SW 1271 (cell line): ENCODE measurements at places on chromosomes 4 and X.

- no peak for DNase-seq
These were observed 70.4 kb upstream of the USP9X start for GRCh38 chrX:41014776-41015360.

DNA sequence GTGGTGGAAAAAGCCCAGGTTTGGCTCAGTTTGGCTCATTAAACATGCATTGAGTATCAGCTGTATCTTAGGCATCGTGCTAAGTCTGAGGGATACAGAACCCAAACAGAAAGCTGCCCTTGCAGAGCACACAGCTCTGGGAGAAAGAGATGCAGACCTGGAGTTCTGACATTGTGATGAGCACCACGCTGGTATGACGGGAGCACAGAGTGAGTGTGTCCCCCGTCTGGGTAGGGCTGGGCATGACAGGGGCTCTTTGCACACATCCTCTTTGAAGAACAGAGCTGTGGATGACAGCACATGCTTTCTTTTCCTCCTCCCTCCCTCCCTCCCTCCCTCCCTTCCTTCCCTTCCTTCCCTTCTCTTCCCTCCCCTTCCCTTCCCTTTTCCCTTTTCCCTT, 52.2 kb downstream of the CLCN4 start:
- no peak for DNase-seq

GRCh38 chrX:22366166-22366702, 93.5 kb downstream of the CBLL2 start:
- no peak for DNase-seq

- peak; percentile 25 for DNase-seq
These were observed at the start of gene NHS for GRCh38 chrX:17374619-17375366. NHS (plus strand) TSS chrX:17375200; CDS start chrX:17375758, 558 bp downstream.

GRCh38 chr4:119477412-119478053, 151.1 kb downstream of the PDE5A start:
- DNase-seq: no peak

DNA sequence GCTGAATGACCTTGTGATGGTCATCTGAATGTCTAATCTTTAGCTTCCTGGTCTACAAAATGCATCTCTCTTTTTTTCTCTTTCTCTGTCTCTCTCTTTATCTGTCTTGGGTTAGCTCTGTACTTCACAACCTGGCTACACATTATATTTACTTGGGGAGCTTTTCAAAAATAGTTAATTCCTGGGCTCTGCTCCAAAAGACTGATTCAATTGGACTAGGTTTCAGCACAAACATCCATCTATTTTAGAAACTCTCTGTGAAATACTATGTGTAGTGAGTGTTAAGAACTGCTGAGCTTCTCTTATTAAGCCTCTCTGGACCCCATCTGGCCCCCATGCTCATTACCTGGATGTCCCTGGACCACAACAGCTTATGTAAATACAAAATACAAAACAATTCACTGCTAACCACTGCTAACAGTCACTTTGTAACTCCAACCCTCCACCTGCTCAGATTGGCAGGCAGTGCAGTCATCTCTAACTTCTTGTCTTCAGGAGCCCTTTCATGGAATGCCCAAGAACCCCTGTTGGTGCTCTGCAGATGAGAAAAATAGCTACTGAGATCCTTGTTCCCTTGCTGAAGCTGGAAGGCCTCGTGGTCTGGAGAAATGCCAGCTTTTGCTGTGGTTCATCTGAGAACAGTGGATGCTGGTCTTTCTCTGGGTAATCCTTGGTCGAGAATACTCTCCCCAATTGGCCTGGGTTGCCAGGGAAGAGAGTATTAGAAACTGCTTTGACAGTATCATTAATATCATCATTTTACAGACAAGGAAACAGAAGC, 14.8 kb upstream of the BOD1L1 start:
- DNase-seq: no peak

- no peak for DNase-seq
These were observed 9.4 kb downstream of the PLCXD1 start for GRCh38 chrX:290476-291166.

- DNase-seq: no peak
These were observed 6.8 kb upstream of the ANOS1 start for GRCh38 chrX:8738588-8739189.

- DNase-seq: no peak
These were observed 2651.6 kb downstream of the ARAP2 start for GRCh38 chr4:33592701-33593100.

GRCh38 chrX:1165535-1166196, 46.8 kb downstream of the CRLF2 start:
- DNase-seq: no peak

DNA sequence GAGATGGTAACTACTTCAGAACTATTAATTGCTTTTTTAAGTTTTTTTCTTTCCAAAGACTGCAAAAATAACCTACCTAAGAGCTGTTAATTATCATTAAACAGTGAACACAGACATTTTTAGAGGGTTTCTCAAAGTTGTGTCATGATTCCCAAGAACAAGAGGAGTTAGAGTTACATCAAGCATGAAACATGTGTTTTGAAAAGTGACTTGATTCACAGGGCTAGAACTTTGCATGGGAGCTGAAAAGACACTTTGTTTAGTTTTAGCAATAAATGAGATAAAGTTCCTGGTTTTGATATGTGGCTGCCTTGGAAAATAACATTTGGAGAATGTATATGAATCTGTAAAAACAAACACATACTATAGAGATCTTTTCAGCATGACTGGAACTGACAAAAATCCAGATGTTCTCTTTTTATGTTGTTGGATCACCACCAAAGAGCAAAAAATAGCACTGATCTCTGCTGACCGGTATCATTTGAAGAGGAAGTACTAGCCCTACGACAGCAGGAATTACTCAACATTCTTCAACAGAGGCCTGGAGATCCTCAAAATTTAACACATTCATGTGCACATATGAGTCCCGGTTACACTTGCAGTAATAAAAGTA, 173.0 kb upstream of the PCDH18 start:
- no peak for DNase-seq

DNA sequence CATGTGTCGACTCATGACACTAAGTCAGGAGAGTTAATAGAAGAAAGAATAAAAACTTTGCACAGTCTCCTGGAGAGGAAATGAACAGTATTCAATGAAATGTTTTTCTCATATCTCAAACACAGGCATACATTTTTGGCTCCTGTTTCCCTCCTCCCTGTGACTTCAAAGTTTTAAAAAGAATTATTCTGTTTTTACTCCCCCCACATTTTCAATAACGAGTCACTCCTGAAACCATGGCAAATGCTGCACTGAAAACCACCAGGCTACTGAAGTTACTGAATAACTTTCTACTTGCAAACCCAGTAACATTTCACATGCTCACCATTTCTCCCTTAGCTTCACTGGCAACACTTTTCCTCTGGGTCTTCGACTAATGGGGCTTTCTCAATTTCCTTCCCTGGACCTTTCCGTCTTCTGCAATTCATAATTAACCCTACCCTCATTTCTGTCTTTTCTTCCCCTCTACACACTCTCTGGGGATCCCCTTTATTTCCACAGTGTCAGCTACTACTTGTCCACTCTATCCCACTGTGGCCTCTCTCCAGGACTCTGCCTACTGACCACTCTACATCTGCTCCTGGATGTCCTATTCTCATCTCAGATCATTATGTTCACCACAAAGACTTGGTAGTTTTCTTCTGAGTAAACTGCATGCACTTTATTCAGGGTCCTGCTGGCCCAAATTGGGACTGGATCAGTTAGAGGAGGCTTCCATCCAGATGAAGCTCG, 225.8 kb upstream of the ETNPPL start:
- no peak for DNase-seq

DNA sequence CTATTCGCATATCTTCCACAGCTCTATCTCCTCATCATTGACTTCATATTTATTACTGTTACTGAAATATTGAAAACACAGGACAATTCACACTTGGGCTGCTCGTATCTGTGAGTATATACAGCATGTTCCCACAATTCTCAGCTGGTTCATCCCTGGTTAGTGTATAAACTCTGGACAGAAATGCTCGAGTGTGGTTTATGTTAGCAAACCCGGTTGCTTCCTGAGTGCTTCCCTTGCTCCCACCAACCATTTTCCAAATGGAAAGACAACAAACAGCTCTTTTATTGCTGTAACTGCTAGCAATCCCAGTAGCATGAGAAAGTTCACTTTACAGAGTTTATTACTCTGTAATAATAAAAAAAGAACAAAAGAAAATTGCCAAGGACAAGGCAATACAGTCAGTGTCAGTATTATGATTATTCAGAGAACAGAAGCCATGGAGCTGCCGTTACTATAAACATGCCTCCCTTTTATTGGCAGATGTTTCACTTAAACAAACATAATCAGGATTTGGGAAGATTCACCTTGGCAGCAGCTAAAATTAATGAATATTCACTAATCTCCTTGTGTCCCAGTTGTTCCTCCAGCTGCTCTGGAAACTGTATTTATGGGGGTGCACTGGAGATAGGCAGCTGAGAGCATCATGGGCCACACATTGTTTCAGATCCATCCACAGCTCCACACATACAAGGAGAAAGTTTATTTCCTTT, 134.1 kb upstream of the GUCY1A1 start:
- DNase-seq: no peak

- no peak for DNase-seq
These were observed 29.1 kb downstream of the RIPPLY1 start for GRCh38 chrX:106874075-106874474.

- DNase-seq: no peak
These were observed 29.2 kb downstream of the PRRG1 start for GRCh38 chrX:37378404-37378803.

DNA sequence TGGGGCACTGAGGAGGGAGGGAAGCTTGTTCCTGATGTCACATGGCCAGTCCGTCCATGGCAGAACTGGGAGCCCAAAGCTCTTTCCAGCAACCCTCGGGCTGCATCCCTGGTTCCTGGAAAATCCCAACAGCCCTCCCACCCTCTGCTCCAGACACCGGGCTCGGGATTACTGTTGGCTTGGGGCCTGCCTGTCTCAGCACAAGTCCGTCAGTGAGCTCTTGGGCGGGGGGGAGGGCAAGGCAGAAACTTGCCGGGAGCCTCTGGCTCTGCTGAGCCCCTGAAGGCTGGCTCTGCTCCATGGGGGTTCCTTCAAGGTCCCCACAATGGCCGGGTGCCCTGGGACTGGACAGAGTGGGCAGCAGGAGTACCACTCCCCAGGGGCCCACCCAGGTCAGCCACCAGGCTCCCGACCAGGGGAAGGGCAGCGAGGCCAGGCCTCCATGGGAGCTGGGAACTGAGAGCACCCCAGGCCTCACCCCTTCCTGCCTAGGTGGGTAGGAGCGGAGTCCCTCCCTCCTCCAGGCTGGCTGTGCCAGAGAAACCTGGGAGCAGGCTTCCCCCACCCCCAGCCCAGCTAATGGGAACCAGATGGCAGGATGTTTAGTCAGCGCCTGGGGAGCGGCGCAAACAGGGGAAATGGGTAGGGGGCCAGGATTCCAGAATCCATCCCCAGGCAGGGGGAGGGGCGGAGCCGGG, 6.4 kb upstream of the HAUS7 start:
- no peak for DNase-seq

GRCh38 chr4:159185591-159186023, 82.7 kb downstream of the RAPGEF2 start:
- no peak for DNase-seq

DNA sequence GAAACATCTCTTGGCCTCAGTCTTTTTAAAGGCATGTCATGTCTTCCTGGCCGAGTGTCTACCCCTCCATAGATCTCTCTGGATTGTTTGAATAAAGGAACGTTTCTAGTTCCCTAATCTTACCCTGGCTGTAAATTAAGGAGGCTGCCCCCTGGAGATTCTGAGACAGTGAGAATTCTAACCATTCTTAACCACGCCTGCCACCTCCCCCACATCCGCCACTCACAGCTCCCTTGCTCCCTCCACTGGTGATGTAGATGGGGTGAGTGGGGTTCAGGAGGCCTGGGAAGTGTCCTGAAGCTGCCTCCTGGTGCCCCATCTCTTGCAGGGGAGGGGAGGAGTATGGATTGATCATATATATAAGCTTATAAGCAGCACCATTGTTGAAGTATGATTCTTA, 48.0 kb upstream of the TRIM2 start:
- DNase-seq: no peak

DNA sequence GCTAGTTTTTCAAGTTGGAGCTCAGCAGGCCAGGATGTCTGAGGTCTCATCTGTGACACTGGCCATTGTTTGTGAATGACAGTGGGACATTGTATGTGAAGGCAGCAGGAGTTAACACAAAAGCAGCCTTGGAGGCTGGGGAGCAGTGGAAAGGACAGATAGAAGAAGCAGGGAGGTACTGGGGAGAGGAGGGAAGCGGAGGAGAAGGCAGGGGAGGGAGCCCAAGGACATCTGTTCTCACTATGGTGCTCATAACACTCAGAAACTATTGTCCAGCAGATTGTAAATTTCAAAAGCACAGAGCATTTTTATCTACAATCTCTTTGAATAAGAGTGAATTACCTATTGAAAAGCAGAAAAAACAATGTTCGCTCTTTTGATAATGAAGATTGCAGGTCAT, 253.6 kb upstream of the DIPK2B start:
- no peak for DNase-seq

DNA sequence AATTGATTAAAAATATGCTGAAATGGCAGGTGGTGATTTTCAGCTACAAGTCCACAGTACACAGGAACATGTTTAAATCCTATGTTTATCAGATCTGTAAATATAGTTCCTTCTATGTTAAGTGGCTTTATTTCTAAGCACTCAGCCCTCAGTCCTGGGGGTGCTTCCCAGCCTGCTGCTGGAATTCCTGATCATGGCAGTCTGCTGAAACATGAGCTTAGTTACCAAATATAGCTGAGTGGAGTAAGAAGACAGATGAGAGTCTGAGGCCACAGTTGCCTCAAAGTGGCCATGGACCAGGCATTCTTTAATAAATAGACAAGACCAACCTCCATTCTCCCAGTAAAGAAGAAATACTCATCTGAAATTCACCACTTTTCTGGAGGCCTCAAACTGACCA, 17.1 kb upstream of the DDX60 start:
- no peak for DNase-seq

- no peak for DNase-seq
These were observed 71.2 kb downstream of the LNX1 start for GRCh38 chr4:53520116-53520515.

GRCh38 chr4:4289597-4289940, 385 bp downstream of the LYAR start:
- DNase-seq: no peak

- DNase-seq: no peak
These were observed 38.7 kb upstream of the DCLK2 start for GRCh38 chr4:150039274-150040127.

DNA sequence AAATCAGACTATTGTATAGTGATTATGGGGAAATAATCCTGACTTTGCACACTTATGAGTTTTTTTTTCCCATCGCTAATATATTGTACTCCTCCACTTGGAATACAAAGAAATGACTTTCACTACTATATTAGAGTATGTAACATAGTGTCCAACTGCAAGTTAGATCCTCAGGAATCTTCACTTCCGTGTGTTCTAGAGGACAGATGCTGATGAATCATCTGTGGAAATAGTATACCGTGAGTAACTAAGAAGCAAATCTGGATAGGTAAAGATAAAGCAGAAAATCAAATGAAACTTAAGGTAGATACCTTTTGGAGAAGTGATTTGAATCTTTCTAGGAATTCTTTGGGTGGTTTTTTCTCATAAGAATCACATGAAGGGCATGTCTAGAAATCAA, 8.3 kb downstream of the IL21 start:
- DNase-seq: no peak
